Spinal cord (tissue), 10 donors: ENCODE measurements at places on chromosomes 1 and 21.
A peak's percentile ranks its signal among the peaks of the same experiment; 100 is the strongest.

- no peak for DNase-seq
Measured at GRCh38 chr1:63758791-63759190, 15.0 kb upstream of the ROR1 start.

GRCh38 chr1:18413541-18414305 lies 67.0 kb upstream of the KLHDC7A start:
- no peak for DNase-seq

DNA sequence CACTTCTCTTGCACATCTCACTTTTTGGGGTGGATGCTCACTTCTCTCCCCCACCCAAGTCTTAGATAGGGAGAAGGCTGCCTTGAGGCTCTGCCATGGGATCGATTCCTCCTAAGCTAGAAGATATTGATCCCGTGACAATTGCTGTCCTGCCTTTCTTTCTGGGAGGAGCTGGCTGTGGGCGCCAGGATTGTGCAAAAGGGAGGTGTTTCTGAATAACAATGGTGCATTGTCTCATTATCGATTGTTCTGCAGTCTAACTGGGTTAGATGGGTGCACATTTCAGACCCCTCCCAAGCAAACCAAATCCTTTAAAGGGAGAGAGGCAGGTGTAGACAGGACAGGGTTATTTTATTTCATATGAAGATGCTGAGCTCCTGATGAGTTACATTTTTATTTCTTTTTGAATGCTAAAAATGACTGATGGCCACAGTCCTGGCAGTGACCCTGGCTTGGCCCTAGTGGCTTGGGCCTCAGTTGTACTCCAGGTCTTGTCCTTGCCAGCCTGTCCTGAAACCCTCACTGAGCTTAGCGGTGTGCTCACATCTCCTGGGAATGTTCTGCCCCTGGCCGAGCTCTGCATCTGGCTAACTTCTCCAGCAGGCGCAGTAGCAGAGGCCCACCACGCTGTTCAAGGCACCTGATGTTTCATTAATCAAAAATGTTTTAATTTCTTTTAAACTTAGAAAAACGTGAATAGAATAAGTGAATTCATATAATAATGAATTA lies 99.0 kb upstream of the KAZN start:
- DNase-seq = no peak

GRCh38 chr1:225881081-225881958 lies 860 bp downstream of the TMEM63A start:
- no peak for DNase-seq

DNA sequence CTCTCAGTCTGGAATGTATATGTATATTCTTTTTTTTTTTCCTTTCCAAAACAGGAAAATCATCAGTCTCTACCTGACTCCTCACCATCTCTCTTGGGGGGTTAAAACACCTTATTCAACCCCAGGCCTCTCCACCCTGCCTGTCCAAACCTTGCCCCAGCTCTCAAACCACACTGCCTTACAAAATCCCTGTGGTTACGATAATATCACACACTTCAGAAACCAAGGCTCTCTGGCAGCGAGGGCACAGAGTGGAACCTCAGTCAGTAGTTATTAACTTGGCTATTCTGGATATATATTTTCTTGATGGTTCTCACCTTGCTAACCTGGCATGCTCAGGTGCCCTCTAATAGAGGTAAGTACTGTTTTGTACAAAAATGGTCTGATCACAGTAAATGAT lies 24.7 kb downstream of the KIAA0040 start:
- no peak for DNase-seq

- DNase-seq = no peak
Measured at GRCh38 chr1:37098237-37098636, 63.9 kb upstream of the GRIK3 start.

DNA sequence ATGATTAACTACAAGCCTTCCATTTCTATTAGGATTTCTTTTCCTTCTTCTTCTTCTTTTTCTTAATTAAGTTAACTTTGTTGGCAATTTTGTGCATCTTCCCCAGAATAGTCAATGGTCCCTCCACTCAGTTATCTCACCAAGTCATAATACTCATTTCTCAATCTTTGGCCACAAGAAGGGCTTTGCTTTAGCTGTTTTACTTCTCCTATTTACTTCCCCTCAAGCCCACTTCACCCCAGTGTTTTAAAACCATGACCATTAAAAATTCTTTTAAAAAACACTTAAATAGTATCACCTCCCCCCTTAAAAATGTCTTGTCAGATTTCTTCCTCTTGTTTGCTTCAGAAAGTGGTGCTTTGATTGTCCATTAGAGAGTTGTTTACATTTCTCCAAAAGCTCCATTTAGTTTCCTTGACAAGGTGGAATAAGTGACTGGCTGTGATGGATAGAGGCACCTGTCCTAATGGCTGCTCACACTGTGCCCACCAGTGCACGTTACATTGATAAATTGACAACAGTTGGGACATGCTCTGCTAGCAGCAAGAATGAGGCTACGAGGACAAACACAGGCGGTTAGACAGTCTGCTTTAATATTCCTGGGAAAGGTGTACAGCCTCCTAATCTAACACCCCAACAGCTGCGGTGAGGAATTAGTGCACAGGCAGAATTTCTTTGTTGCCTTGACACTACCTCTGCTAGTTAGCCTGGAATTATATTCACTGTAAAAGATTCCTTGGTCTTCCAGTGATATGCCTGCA lies 354.7 kb downstream of the LMO4 start:
- DNase-seq = peak; percentile 32
